Renal pelvis (tissue), 12 donors: ENCODE measurements at places on chromosomes 16 and 17. TPM values are rescaled to one million over a fixed set of nuclear protein-coding genes. Genes with fewer than 3 reads are reported as not detected.

- no peak for DNase-seq
Observed at GRCh38 chr17:59327981-59328290, 3.5 kb upstream of the YPEL2 start.

DNA sequence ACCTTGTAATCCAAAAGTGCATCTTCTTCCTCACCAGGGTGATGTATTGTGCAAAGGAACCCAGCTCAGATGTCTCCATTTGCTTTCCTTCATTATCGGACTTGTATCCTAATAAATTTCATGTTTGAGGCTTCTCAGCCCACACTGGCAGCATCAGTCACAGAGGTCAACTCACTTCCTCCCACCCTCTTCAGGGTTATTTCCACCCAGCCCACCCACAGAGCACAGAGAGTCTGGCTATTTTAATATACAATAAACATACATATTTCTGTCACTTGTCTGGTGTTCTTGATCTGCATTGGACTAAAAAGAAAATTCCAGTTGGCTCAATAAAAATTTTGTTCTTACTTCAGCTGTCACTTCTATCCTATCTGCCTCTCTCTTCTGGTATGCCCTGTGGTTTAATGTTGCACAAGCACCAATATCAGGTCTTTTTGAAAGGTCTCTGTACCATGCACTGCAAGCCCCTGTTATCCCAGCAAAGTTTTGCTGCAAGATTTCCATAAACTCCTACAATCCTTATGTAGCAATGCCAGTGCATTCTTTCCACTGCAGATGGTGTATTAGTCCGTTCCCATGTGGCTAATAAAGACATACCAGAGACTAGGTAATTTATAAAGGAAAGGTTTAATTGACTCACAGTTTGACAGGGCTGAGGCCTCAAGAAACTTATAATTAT, 201.8 kb downstream of the CDH11 start:
- DNase-seq, result no peak

The EPOP gene
- 1.7 TPM for polyA plus RNA-seq

GRCh38 chr16:84926462-84926861, 84.9 kb downstream of the ZDHHC7 start:
- DNase-seq, result no peak

The CDH1 gene
- polyA plus RNA-seq, result 95.9 TPM

The PMP22 gene
- 51.3 TPM for polyA plus RNA-seq

DNA sequence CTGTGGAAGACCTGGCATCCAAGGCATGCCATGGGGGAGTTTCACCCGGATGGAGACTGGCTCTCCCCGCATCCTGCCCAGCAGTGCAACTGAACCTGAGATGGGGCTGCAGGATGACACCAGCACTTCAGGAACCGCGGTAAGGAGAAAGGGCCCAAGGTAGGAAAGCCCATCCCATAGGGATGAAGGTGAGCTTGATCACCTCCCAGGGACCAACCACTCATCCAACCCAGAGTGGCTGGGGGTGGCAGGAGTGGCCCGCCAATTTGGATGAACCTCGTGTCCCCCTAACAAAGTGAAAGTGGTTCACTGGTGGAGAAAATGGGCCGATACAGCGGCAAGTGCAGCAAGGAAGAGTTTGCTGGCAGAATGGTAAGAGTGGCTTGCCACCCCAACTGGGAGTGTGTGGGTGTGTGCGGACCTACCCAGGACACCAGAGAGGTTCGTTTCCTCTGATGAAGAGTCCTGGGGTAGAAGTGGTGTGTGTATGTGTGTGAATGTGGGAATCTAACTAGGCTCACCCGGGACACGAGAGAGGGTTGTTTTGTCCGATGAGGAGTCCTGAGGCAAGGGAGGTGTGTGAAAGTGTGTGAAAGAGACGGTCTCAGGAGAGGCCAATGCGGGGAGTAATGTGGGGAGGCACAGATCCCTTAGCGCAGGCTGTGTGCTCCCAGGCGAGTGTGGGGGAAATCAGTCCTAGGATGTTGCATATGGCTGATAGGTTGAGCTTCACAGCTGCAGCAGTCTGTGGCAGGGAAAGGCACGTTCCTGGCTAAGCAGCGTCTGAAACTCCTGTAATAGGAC, 22.6 kb downstream of the ACSM1 start:
- no peak for DNase-seq

- no peak for DNase-seq
Observed at GRCh38 chr17:6231465-6231864, 161.3 kb downstream of the WSCD1 start.

The TAF15 gene
- polyA plus RNA-seq, result 226 TPM

The BICDL2 gene
- 3.6 TPM for polyA plus RNA-seq

The NPIPB2 gene
- 17.1 TPM for polyA plus RNA-seq

- no peak for DNase-seq
Observed at GRCh38 chr17:20256144-20256543, 211.2 kb downstream of the LGALS9B start.

The DHRS7C gene
- not detected for polyA plus RNA-seq

The MRPS34 gene
- polyA plus RNA-seq, result 71.9 TPM

The TBX2 gene
- 90.0 TPM for polyA plus RNA-seq

DNA sequence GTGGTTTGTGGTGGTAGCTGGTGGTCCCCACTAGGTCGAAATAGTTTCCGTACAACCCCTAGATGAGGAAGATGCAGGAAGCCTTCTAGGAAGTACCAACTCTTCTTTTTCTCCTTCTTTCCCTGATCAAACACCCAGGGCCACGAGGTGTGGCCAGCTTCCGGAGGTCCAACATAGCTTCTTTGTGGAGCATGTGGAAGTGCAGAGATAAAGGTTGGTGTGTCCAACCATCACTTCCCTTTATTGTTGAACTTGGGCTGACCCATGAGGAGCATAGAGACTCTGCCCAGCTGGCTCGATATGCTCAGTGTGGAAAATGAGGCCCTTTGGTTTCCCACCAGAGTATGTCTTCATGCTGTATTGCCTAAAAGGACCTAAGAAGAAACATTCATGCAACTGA, 6.3 kb upstream of the RGS9 start:
- DNase-seq, result no peak

DNA sequence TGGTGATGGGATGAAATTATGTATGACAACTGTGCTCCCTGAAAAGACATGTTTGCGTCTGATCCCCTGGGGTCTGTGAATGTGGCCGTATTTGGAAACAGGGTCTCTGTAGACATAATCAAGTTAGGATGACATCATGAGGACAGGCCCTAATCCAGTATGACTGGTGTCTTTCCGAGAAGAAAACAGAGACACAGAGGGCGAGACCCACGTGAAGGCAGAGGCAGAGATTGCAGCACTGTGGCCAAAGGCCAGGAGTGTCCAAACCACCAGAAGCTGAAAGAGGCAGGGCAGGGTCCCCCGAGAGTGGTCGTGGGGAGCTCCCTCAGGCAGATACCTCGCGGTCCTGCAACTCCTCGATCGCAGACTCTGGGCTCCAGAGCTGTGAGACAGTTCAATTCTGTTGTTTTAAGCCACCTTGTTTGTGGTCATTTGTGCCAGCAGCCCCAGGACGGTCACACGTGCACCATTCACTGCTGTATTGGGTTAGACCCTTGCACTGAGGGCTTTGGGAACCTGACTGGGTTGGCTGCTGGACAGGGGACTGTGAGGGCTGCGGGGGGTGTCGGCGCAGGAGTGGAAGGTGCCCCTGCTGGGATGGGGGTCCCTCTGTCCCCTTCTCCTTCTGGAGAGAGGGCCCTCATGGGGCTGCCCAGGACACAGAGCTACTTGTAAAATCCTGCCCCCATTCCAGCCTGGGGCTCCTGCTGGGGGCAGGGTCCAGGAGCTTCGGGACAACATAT, 27.7 kb downstream of the METRNL start:
- no peak for DNase-seq

GRCh38 chr17:3818786-3819185, 17.8 kb upstream of the ITGAE start:
- DNase-seq, result no peak

- no peak for DNase-seq
Observed at GRCh38 chr16:6190776-6191175, 1093.2 kb upstream of the EEF2KMT start.

GRCh38 chr16:10667239-10667638, 27.5 kb downstream of the TEKT5 start:
- DNase-seq, result no peak

DNA sequence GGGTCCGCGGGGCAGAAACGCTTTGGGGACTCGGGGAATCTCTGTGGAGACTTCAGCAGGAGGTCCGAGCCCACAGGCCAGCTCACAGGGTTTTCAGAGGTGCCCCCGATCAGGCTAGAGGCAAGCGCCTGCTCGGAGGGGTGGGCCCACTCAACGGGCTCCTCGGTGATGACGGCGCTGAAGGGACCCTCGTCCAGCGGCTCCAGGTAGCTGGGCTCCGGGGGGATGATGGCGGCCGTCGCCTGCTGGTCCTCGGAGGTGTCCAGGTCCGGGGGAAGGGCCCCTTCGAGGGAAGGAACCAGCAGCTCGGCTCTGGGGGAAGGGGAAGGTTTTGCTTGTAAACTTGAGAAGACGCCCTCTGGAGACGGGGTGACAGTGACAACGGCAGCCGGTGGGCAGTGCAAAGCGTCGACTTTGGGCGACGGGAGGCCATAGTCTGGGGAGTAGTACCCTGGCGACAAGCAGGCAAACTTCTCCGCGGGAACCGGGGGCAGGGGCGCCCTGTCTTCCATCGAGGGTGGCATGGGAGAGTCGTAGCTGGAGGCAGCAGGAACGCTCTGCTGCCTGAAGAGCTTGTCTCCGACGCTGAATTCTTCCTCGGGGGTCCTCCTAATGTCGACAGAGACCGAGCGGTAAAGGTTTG, 63.2 kb downstream of the ZNF778 start:
- no peak for DNase-seq

The RGS9 gene
- polyA plus RNA-seq, result 16.1 TPM

- DNase-seq, result peak; percentile 45
Observed at GRCh38 chr16:19844945-19845641, 39.6 kb downstream of the GPRC5B start.

GRCh38 chr17:34781071-34781470, 180.2 kb downstream of the CCT6B start:
- DNase-seq, result no peak

GRCh38 chr17:37769050-37769449, 24.2 kb upstream of the HNF1B start:
- DNase-seq, result no peak

GRCh38 chr17:62692721-62693431, 65.4 kb downstream of the MRC2 start:
- no peak for DNase-seq

The MT1F gene
- polyA plus RNA-seq, result 65.7 TPM

- peak; percentile 88 for DNase-seq
Observed at GRCh38 chr17:38464723-38465390, 36.6 kb downstream of the ARHGAP23 start.

GRCh38 chr16:9703731-9704130, 478.5 kb downstream of the GRIN2A start:
- DNase-seq, result no peak

DNA sequence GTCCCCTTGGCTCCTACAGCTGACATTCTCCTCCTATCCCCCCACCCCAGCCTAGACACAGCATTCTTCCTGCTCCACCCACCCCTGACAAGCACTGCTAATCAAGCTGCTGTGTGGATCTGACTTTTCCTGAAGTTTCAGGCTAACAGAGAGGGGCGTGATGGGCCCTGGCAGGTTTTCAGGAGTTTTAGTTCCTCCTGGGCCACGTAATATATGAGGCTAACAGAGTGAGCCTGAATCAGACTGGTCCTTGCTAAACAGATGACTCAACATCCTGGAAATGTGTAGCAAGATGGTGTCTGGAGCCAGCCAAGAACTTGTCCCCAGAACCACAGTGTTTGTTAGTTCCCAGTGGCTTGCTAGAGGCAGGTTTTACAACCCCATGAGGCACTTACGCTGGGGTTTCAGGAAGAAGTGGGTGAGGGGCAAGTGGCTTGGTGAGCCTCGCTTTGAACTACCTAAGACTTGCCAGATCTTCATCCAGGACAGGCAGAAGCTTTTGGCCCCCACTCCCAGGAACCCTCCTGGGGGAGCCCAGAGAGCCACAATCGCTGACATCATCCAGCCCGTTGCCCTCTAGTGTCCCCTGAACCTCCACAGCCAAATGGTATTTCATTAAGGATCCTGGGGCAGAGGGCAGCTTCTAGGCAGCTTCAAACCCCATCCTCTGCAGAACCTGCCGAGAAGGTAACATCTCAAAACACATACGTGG, 15.9 kb downstream of the TMEM92 start:
- DNase-seq, result no peak

GRCh38 chr17:35750526-35751395, 2.3 kb downstream of the GAS2L2 start:
- no peak for DNase-seq

GRCh38 chr17:28528327-28529012, 22.3 kb downstream of the FOXN1 start:
- no peak for DNase-seq

- DNase-seq, result peak; percentile 36
Observed at GRCh38 chr17:41734139-41734948, at the start of gene HAP1. Gene HAP1 (minus strand): TSS chr17:41734643. CDS start chr17:41734634, 9 bp downstream.

DNA sequence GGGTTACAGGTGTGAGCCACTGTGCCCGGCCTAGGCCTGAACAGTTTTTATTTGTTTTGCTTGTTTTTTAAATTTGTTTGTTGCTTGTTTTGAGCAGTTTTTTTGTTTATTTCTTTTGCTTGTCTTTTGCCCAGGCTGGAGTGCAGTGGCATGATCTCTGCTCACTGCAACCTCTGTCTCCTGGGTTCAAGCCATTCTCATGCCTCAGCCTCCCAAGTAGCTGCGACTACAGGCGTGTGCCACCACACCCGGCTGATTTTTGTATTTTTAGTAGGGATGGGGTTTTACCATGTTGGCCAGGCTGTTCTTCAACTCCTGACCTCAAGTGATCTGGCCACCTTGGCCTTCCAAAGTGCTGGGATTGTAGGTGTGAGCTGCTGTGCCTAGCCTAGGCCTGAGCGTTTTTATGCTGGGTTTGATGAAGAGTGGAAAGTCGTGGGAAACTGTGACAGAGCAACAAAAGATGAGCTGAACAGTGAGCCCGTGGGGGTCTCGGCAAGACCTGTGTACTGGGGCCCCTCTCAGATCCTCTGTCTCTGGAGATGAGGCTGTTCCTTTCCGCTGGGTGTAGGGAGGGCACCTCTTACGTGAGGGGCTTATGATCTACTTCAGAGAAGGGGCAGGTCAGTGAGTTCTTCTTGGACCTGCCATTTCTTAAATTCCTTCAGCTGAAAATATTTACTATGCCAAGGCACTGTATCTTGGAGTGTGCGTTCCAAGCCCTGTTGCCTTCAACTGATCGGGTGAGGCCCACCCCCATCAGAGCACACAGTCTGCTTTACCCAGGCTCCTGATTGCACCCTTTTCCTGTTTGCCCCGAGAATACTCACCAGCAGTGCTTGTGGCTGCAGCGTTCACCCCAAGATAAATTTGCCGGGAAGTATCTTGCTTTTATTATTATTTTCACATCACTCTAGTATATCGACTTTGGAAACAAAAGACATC, 322.1 kb downstream of the SEC14L1 start:
- DNase-seq, result no peak

- no peak for DNase-seq
Observed at GRCh38 chr16:56505181-56505580, 14.6 kb downstream of the BBS2 start.

DNA sequence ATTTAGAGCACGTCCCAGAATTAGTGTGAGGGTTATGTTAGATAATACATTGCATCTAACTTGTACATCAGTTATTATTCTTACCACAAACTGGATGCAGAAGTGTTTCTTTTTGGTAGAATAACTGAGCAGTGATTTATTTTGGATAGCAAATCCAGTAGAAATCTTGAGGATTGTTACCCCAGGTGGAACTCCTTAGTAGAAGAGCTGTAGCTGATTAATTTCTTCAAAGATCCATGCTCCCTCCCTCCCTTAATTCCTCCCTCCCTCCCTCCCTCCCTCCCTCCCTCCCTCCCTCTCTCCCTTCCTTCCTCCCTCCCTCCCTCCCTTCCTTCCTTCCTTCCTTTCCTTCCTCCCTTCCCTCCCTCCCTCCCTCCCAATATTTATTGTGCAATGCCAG, 337.7 kb downstream of the CA10 start:
- no peak for DNase-seq

GRCh38 chr16:11179574-11179973, 76.4 kb downstream of the SOCS1 start:
- no peak for DNase-seq
